ENCODE measurements at places on chromosomes 5 and 9.

DNA sequence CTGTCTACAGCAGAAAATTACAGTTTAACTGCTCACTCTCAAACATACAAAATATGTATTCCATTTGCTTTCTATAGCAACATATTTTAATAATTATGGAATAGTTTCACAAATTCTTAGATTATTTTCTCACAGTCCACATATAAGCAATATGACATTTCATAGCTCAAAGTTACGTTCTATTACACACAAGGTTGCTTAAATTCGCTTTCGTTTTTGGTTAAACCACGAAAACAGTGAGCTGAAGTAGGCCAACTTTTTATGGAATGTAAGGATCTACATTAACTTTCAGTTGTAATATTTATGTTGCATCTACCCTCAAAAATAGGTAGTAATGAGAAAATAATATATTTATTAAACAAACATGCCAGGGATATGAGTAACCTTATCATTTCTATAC, 966.0 kb upstream of the ACO1 start:
- DNase-seq = no peak

GRCh38 chr5:89396278-89396954, 513.4 kb upstream of the MEF2C start:
- DNase-seq = no peak

GRCh38 chr9:127714951-127715469, 453 bp downstream of the PTRH1 start:
- DNase-seq = no peak

GRCh38 chr5:38756068-38756467, 89.7 kb upstream of the OSMR start:
- DNase-seq = no peak

DNA sequence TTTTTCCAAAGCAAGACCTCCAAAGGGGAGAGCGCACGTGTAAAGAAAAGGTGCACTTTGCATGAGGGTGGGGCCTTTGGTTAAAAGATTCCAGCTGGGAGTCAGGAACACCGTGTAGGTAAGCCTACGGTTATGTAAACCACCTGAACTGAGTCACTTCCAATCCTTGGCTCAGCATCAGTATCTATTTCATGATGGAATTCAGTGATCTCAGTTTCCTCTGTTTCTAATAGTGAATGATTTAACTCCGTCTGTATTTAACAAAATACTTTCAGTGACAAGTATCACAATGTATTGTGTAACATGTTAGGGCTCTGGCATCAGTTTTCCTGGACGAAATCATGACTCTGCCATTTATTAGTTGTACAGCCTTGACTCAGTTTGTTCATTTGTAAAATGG, 1.3 kb upstream of the SVEP1 start:
- no peak for DNase-seq

- DNase-seq = no peak
These were observed 373.4 kb downstream of the GADD45G start for GRCh38 chr9:89978185-89978584.

GRCh38 chr5:122478741-122479442, 166.9 kb downstream of the SNCAIP start:
- DNase-seq = no peak

DNA sequence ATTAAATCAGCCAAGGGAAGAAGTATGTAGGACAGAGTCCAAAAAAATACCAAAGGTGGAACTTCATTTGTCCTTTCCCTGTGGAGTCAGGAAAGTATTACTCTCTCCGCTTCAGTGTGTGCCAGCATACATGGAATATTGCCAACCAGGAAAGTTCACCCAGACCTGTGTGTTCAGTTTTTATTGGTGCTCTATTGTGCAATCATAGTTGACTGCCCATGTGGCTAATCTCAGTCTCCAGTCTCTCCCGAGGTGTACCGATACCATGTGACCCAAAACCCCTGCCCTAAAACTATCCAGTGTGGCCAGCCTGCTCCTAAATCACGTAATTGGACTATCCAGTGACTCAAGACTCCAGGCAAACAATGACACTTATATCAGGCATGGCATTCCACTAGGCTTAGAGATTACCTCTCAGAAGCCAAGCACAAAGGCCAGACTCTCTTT, 38.8 kb downstream of the NFX1 start:
- DNase-seq = no peak

GRCh38 chr5:177386542-177386941, 2.3 kb downstream of the SLC34A1 start:
- DNase-seq = no peak

DNA sequence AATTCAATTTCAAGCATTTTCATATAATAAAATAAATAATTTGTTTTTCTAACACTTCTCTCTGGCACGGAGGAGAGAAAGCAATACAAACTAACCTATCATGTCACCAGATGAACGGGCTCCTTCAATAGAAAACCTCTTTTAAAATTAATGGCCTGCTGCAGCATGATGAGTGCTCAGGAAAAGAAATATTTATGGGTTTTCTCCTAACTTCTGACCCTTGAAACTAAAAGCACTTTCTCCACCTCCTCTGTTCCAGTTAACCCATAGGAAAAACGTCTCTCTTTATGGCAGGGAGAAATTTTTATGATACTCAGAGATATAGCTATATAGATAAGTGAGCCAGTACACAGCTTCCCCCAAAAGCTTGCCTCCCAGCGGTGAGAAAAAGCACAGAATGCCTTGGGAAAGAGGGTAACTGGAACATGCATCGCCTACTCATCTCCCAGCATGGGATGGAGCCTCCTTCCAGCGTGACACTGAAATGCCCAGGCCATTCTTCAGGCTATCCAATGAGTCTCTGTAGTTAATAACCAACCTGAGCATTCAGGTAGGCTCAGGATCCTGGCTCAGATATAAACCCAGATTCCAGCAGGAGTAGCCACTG, 963.0 kb upstream of the DMAC1 start:
- no peak for DNase-seq

DNA sequence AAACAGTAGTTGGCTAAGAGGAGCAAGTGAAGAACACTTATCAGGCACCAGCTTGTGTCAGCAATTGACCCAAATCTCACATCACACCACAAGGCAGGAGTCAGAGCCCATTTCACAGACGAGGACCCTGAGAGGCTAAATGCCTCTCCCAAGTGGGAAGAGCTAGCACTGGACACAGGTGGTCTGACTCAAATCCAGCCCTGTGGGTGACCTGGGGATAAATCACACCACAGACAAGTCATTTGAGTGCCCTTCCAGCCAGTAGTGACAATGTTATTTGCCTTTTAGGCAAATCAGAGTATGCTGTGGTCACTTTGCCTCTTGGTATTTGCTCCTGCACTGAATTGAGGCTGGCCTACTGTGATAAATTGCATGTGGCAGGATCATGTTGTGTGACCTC, 138.7 kb downstream of the SYK start:
- DNase-seq = no peak

GRCh38 chr5:65133477-65134110, 348.1 kb downstream of the ADAMTS6 start:
- no peak for DNase-seq

GRCh38 chr9:129880654-129881546, 45.6 kb downstream of the USP20 start:
- DNase-seq = peak; percentile 30

GRCh38 chr5:33888587-33888986, 3.2 kb downstream of the ADAMTS12 start:
- DNase-seq = no peak

- no peak for DNase-seq
These were observed 1981.7 kb upstream of the NUDT12 start for GRCh38 chr5:105544300-105544699.

DNA sequence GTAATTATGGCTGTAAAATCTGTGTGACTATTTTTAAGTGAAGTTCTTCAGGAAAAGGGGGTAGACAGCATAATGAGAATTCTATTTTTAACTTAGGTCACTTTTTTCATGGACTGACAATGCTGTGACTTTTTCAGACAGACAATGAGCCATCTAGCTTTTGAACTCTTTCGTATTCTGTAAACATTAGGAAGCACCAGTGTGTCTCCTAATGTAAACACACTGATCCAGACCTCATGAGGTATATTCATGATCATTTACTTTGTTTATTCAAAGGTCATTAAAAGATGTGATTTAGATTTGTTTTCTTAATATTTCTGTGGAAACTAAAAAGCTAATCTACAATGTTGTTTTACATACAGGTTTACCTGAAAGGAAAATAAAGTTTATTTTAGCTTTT, 352.6 kb downstream of the ADGRV1 start:
- DNase-seq = no peak

- DNase-seq = no peak
These were observed 651 bp upstream of the AK1 start for GRCh38 chr9:127878001-127878651.

GRCh38 chr9:124660341-124660801, 110.7 kb downstream of the NR6A1 start:
- peak; percentile 15 for DNase-seq

GRCh38 chr5:1512541-1513291, 11.0 kb downstream of the LPCAT1 start:
- DNase-seq = no peak

- DNase-seq = no peak
These were observed 355.3 kb downstream of the NR2F1-AS1 start for GRCh38 chr5:93225748-93226147.
